SJSA1 (cell line): ENCODE measurements at places on chromosomes 11 and 22. TPM values are rescaled to one million over a fixed set of nuclear protein-coding genes. Genes with fewer than 3 reads are reported as not detected.

The OR51V1 gene
- not detected in 2 replicates for total RNA-seq

The CD3D gene
- not detected in 2 replicates for total RNA-seq

The CARD18 gene
- total RNA-seq: not detected in 2 replicates

GRCh38 chr11:64333556-64333955 lies 6.4 kb upstream of the CCDC88B start:
- H3K27ac ChIP-seq: no peak overlapping the region
- no peak for DNase-seq
- H3K36me3 ChIP-seq: no peaks in the 10 kb centered on the region
- no peaks in the 10 kb centered on the region for H3K27me3 ChIP-seq
- no peak overlapping the region for H3K4me3 ChIP-seq

- 0 out of 2 replicates have a peak, but pooled peaks cover 4% of the 10 kb centered on the region for H3K36me3 ChIP-seq
- no peak overlapping the region for H3K27ac ChIP-seq
- no peaks in the 10 kb centered on the region for H3K27me3 ChIP-seq
- peak overlapping the region; percentile 78 for H3K4me3 ChIP-seq
These were observed 876 bp upstream of the UBE2L6 start for GRCh38 chr11:57568330-57568766.

- DNase-seq: no peak
- H3K27ac ChIP-seq: peak overlapping the region; percentile 4; the same call in 1 of the 2 replicates
- H3K4me3 ChIP-seq: no peak overlapping the region
- H3K27me3 ChIP-seq: no peaks in the 10 kb centered on the region
- H3K36me3 ChIP-seq: no peaks in the 10 kb centered on the region
These were observed 66.3 kb downstream of the LDLRAD3 start for GRCh38 chr11:36010010-36010740.

GRCh38 chr22:26892166-26893041 lies 235.0 kb downstream of the MIAT start:
- peaks cover 63% of the 10 kb centered on the region for H3K4me1 ChIP-seq
- H3K4me3 ChIP-seq: no peak overlapping the region
- no peaks in the 10 kb centered on the region for H3K36me3 ChIP-seq
- H3K27ac ChIP-seq: peak overlapping the region; percentile 87; the same call in 1 of the 2 replicates
- H3K27me3 ChIP-seq: no peaks in the 10 kb centered on the region

GRCh38 chr11:119025541-119025940 lies 5.1 kb downstream of the SLC37A4 start:
- H3K4me1 ChIP-seq: peaks cover 6% of the 10 kb centered on the region
- DNase-seq: no peak
- H3K27ac ChIP-seq: no peak overlapping the region
- no peaks in the 10 kb centered on the region for H3K27me3 ChIP-seq

The C1QTNF4 gene
- total RNA-seq: 0.39 TPM in 1 of 2 replicates, not detected in the other

- no peak overlapping the region for H3K27ac ChIP-seq
- DNase-seq: no peak
- H3K36me3 ChIP-seq: no peaks in the 10 kb centered on the region
- no peaks in the 10 kb centered on the region for H3K27me3 ChIP-seq
- H3K4me1 ChIP-seq: no peaks in the 10 kb centered on the region
These were observed 257.0 kb downstream of the GUCY1A2 start for GRCh38 chr11:106761240-106761639.

The WNT7B gene
- 0.18 TPM in 1 of 2 replicates, not detected in the other for total RNA-seq

GRCh38 chr22:41939981-41940831 lies 6.7 kb downstream of the CENPM start:
- no peak for DNase-seq
- H3K4me1 ChIP-seq: peaks cover 7% of the 10 kb centered on the region; the same call in 1 of the 2 replicates
- no peak overlapping the region for H3K4me3 ChIP-seq
- H3K27me3 ChIP-seq: no peaks in the 10 kb centered on the region
- peaks cover 88% of the 10 kb centered on the region for H3K36me3 ChIP-seq

DNA sequence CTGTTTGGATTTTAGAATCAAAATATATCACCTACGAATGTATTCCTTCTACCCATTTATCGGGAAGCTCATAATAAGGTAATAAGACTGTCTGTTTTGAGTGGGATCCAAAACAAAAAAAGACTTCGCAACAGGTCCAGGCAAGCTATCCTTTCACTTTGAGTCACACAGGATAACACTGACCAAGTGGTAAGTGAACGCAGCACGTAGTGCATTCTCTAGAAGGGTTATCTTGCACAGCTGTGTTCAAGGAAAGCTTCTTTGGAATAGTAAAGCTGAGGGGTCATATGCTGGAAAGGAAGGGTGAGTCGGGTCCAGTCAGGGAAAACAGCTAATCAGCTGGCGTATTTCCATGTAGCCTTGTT lies 22.3 kb upstream of the NRGN start:
- no peak overlapping the region for H3K27ac ChIP-seq
- H3K4me1 ChIP-seq: peaks cover 4% of the 10 kb centered on the region
- peaks cover 23% of the 10 kb centered on the region for H3K27me3 ChIP-seq
- H3K36me3 ChIP-seq: no peaks in the 10 kb centered on the region
- DNase-seq: no peak

DNA sequence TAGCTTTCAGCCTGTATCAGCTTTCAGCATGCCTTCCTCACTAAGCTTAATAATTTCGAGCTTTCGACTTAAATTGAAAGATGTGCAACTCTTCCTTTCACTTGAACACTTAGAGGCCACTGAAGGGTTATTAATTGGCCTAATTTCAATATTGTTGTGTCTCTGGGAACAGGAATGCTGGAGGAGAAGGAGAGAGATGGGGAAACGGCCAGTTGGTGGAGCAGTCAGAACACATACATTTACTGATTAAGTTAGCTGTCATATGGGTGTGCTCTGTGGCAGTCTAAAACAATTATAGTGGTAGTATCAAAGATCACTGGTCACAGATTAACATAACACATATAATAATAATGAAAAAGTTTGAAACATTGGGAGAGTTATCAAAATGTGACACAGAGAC lies 106.2 kb downstream of the LRRC32 start:
- peaks cover 21% of the 10 kb centered on the region for H3K4me1 ChIP-seq
- DNase-seq: no peak
- no peaks in the 10 kb centered on the region for H3K36me3 ChIP-seq
- no peaks in the 10 kb centered on the region for H3K27me3 ChIP-seq
- H3K4me3 ChIP-seq: no peak overlapping the region

DNA sequence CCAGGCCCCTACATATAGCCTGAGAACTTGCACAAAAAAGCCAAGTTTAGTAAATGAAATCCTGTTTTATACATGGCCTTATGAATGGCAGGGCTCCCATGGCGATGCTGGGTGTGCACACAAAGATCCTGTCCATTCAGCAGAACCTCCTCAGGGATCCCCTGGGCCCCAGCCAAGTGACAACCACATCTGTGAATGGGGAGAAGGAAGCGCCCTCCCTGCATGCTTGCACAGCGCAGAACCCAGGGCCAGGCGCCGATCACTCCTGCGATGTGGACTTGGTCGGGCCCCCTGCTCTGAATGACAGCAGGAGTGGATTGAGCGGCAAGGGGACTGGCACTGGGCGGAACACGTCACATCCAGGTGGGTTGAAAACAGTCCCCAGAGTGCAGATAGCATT lies 4.5 kb upstream of the CDC42EP2 start:
- H3K27ac ChIP-seq: no peak overlapping the region
- peak; percentile 82 for DNase-seq
- no peaks in the 10 kb centered on the region for H3K27me3 ChIP-seq
- H3K4me1 ChIP-seq: peaks cover 44% of the 10 kb centered on the region

The ART1 gene
- total RNA-seq: not detected in 2 replicates

GRCh38 chr11:102499931-102500330 lies 30.6 kb downstream of the MMP7 start:
- H3K27me3 ChIP-seq: no peaks in the 10 kb centered on the region
- DNase-seq: no peak
- H3K4me3 ChIP-seq: no peak overlapping the region
- no peak overlapping the region for H3K27ac ChIP-seq

GRCh38 chr11:65555693-65556231 lies 2.4 kb downstream of the LTBP3 start:
- no peak overlapping the region for H3K27ac ChIP-seq
- H3K4me1 ChIP-seq: peaks cover 66% of the 10 kb centered on the region

DNA sequence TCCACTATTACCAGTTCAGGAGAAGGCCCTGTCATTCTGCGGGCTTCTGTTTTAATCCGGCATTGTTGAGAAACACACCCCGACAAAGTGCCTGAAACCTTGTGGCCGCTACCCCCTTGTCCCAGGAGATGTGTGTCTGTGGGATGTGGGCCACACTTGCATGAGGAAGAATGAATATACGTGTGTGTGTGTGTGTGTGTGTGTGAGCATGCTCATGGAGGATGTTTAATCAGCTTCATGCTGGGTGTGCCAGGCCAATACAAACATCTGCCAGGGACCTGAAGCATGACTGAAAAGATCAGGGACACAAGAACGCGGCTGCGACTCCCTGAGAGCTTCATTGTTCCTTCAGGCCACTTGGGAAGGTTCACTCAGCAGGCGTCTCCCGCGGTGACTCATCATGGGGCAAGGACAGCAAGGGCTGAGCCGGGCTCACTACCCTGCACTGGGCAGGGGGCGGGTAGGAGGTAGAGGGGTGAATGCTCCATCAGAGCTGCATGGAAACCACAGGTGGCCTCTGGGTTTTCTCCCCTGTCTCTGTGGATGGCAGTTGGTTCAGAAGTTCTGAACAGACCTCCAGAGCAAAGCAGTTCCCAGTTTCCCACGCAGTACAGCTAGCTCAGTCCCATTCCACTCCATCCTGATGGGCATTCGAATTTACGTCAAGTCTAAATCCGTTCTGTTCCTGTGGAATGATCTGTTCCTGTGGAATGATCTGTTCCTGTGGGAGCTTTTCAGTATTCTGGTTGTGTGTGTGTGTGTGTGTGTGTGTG lies 7.0 kb upstream of the MALAT1 start:
- H3K27ac ChIP-seq: peak overlapping the region; percentile 92
- peaks cover 92% of the 10 kb centered on the region for H3K4me1 ChIP-seq
- no peak overlapping the region for H3K4me3 ChIP-seq
- DNase-seq: peak; percentile 99
- no peaks in the 10 kb centered on the region for H3K36me3 ChIP-seq

- H3K4me3 ChIP-seq: no peak overlapping the region
- H3K36me3 ChIP-seq: no peaks in the 10 kb centered on the region; the same call in 1 of the 2 replicates
- peak; percentile 68 for DNase-seq
These were observed 4.5 kb upstream of the CREB3L1 start for GRCh38 chr11:46272816-46273427.

DNA sequence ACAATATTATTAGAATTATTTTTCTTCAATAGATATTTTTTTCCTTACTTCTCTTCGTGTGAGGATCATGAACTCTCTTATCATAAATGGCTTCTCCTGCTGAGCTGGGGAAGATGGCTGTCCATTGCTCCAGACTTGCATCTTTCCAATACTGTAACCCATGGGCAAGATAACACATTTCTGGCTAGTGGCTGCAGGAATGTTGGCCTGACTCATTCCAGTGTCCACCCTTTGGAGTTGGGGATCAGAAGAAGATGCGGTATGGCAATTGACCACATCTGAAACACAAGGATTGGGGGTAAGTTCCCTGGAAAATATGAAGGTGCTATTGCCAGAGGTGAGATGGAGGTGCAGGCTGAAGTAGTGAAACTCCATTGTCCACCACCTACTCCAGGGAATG lies 92.8 kb downstream of the FAR1 start:
- no peaks in the 10 kb centered on the region for H3K36me3 ChIP-seq
- H3K27me3 ChIP-seq: no peaks in the 10 kb centered on the region
- no peak overlapping the region for H3K4me3 ChIP-seq
- no peak overlapping the region for H3K27ac ChIP-seq

DNA sequence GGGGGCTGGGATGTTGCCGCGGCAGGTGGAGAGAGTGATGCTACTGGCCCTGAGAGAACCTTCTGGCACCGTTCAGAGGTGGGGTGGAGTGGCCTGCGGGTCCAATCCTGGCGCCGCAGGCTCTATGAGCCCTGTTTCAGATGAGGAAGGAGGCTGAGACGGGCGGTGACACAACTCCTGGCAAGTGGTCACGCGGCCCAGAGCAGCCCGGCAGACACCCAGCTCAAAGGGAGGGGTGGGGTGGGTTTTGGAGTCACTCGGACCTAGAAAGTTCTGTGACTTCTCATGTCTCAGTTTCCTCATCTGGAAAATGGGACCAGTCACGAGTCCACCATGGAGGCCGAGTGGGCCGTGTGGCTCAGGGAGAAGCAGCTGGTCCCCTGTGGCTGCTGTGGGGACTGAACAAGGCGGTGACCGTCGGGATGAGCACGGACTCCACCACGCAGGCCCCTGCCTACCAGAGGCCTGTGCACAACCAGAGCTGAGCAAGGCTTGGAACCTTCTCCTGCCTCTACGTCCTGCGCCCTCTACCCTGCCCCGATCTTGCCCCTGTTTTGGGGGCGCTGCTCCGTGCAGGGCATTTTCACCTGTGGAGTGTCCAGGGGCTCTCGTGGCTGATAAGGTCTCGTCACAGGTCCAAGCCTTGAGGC lies 3.7 kb downstream of the TSPO start:
- H3K4me1 ChIP-seq: peaks cover 23% of the 10 kb centered on the region
- DNase-seq: no peak
- H3K27ac ChIP-seq: no peak overlapping the region
- H3K36me3 ChIP-seq: peaks cover 19% of the 10 kb centered on the region
- no peaks in the 10 kb centered on the region for H3K27me3 ChIP-seq

DNA sequence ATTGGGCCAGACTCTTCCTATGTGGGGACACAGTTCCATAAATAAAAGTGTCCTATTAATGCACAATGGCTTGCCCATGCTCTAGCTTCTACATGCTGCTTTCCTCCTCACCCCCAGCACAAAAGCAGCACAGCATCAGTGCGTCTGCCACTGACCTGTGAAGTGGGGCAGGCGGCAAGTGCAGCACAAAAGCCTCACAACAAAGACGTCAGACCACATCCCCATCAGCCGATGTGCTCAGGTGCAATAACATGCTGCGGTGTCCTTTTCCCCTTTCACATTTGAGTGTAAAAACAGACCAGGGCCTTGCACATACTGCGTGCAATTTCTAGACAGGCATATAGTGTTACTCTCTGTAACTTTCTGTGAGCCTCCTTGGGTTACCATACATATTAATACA lies 12.8 kb downstream of the DKK3 start:
- no peak overlapping the region for H3K27ac ChIP-seq
- no peak for DNase-seq
- H3K4me1 ChIP-seq: peaks cover 53% of the 10 kb centered on the region
- peaks cover 83% of the 10 kb centered on the region for H3K36me3 ChIP-seq
- H3K4me3 ChIP-seq: no peak overlapping the region

DNA sequence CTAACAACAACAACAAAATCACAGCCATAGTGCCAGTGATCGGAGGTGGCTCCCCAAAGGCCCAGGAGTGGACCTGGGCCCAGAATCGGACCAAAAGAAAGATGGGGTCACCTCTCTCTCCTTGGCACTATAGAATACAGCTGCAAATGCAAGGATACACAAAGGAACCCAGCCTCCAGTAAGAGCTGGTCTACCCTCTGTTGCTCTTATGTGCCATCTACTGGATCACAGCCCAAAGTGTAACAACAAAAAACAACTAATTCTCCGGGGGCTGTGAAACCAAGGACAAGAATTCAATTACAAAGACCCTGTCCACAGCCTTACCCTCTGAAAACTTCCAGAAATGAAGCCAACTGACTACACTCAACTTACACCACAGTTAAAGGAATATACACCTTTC lies 21.6 kb downstream of the OR8G5 start:
- peaks cover 23% of the 10 kb centered on the region for H3K4me1 ChIP-seq
- H3K27me3 ChIP-seq: no peaks in the 10 kb centered on the region
- H3K4me3 ChIP-seq: no peak overlapping the region
- no peak for DNase-seq
